Esophagus squamous epithelium (tissue), 5 donors: ENCODE measurements at places on chromosomes 16 and 17. TPM values are rescaled to one million over a fixed set of nuclear protein-coding genes. Genes with fewer than 3 reads are reported as not detected.

Gene EMP2
- total RNA-seq = 109 TPM

Gene PYDC1
- not detected for total RNA-seq

- H3K27me3 ChIP-seq = no peaks in the 10 kb centered on the region
- no peak for DNase-seq
- H3K4me3 ChIP-seq = no peak overlapping the region
- no peaks in the 10 kb centered on the region for H3K36me3 ChIP-seq
Measured at GRCh38 chr17:36862116-36862920, 75.0 kb upstream of the LHX1 start.

- no peaks in the 10 kb centered on the region for H3K4me1 ChIP-seq
- no peak overlapping the region for H3K4me3 ChIP-seq
- no peak overlapping the region for H3K27ac ChIP-seq
- H3K27me3 ChIP-seq = no peaks in the 10 kb centered on the region
Measured at GRCh38 chr16:72266836-72267235, 94.9 kb upstream of the PMFBP1 start.

- peaks cover 24% of the 10 kb centered on the region for H3K4me1 ChIP-seq
- H3K27me3 ChIP-seq = no peaks in the 10 kb centered on the region
Measured at GRCh38 chr16:11852092-11852809, 909 bp upstream of the RSL1D1 start.
